A549 treated with RU486 at 1 μM for 4 hours (cell line): ENCODE measurements at places on chromosomes 7 and 10. TPM values are rescaled to one million over a fixed set of nuclear protein-coding genes. Genes with fewer than 3 reads are reported as not detected.

The IQCE gene
- total RNA-seq: 10.0 to 14.8 TPM (median 12.6 TPM) in 5 replicates

The MMRN2 gene
- total RNA-seq: 0.79 to 1.2 TPM (median 1.00 TPM) in 5 replicates

The SLC39A12 gene
- not detected in 5 replicates for total RNA-seq

The OR2A12 gene
- total RNA-seq: not detected in 5 replicates

The DGKI gene
- 0.27 to 0.86 TPM (median 0.55 TPM) in 4 of 5 replicates, not detected in the other for total RNA-seq

The EPO gene
- total RNA-seq: 0.07 to 0.23 TPM in 2 of 5 replicates, not detected in the others

The SPOCK2 gene
- total RNA-seq: 0.17 to 0.46 TPM (median 0.35 TPM) in 5 replicates

The OR2A42 gene
- not detected in 5 replicates for total RNA-seq

The RBM48 gene
- 4.8 to 7.6 TPM (median 6.4 TPM) in 5 replicates for total RNA-seq
